ENCODE measurements at places on chromosomes 3 and 15.

DNA sequence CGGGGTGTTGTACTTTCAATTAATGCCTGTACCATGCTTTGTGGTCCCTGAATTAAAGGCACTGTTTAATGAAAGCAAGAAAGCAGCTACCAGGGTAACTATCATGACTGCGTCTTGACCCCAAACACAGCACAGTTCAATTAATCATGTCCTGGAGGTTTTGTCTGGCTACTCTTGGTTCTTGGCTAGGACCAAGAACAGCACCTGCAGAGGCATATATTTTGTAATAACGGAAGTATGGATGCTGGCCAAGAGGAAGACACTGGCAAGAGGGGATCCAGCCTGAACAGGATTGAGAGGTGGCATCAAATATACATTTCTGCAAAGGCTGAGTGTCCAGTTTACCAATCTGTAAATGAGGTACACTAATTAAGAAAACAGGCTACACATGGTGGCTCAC, 119.9 kb downstream of the FOXP1 start:
- no peak for DNase-seq

DNA sequence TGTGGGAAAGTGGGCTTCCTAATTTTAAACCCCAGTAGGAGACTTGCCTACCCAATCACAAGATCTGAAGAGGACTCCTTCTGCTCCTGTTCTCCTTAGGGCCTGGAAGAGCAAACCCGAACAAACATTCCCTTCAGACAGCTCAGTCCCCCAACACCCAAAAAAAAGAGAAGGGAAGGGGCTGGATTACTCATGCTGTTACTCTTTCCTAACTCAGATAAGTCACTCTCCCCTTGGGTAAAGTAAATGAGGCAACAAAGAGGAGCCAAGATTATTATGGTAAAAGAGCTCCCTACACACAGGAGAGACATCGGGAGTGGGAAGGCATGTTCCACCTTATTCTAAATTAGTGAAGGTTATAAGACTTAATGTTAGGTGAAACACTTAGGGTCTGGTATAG, 18.1 kb upstream of the LEKR1 start:
- DNase-seq, result no peak

GRCh38 chr3:131353016-131353877, 28.3 kb upstream of the NUDT16 start:
- no peak for DNase-seq

GRCh38 chr3:14857506-14857905, 38.7 kb downstream of the FGD5 start:
- no peak for DNase-seq

GRCh38 chr3:112353365-112353764, 20.4 kb downstream of the CD200 start:
- no peak for DNase-seq

DNA sequence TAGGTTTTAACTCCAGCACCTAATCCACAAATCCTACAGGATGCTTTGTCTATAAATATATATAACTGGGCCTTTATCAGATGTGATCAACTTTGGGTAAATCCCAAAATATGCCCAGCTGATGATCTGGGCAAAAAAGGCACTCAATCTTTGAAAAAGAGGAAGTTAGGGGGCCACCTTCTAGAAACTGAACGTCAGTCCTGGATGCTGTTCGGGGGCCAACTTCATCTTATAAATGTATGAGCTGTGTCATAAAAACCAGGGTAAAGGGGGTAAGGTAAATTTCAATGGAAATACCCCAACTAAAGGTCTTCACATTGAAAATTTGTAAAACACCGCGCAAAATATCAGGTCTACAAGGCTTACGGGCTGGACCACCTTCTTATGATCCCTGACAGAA, 264.4 kb upstream of the UBE2E2 start:
- DNase-seq, result no peak

DNA sequence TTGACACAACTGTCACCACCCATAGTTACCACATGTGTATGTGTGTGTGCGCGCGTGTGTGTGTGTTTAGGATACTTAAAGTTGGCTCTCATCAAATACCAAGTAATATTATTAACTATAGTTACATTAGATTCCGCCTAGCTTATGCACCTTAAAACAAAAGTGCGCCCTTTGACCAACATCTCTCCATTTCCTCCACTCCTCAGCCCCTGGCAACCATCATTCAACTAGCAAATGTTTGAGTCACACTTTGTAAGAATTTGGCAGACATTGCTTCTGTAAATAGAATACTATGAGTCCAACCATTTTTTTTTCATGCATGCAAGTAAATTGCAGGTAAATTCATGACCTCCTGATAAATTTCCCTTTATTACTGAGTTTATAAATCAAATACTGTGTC, 169.3 kb downstream of the GBE1 start:
- DNase-seq, result no peak

DNA sequence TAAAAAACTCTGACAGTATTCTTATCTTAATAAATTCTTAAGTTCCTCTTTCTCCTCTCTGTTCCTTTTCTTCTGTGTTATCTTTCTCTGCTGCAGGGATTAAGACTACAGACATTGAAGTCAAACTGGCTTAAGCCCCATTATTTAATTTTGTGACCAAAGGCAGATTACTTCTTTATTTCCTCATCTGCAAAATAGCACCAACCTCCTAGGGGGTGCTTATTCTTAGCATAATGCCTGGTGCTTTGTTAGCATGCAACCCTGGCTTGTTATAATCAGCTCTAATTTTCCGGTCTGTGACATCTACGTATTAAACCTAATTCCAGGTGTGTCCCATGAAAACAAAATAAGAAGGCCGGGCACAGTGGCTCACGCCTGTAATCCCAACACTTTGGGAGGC, 23.8 kb downstream of the SEMA6D start:
- DNase-seq, result no peak

DNA sequence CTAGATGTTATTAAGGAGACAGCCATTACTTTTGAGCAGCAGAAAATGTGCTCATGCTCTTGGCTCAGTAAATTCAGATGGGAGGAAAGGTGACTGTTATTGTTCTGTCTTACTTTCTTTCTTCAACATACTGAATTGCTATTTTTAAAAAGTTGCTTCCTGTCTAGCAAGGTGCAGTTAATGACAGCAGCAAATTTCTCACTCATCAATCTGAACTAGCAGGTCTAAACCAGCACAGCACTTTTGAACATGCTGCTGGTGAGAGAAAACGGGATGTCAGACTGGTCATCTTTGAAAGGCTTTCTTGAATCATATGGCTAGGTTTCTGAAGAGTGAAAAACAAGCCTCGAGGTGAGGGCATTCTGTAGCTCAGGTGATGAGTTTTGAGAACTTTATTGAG, 384.7 kb downstream of the MFSD1 start:
- DNase-seq, result no peak

DNA sequence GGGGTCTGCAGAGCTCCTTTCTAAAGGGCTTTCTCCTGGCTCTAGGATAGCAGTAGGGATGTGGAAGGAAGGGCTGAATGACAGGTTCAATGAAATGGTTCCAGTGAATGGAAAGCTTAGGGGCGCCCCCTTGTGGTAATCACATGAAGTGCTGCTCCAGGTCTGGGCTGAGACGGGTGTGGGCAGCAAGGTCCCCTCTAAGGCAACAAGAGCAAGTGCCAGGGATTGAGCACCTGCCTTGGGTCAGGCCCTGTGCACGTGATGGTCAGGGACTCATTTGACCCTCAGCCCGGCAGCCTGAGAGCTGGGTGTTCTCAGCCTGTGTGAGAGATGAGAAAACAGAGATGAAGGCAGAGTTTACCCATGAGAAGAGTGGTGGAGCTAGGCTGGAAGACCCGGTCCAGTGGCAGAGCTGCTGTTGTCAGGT, 12.1 kb upstream of the CX3CR1 start:
- DNase-seq, result peak; percentile 75

- no peak for DNase-seq
Observed at GRCh38 chr3:78116874-78117273, 1077.0 kb downstream of the ROBO2 start.

DNA sequence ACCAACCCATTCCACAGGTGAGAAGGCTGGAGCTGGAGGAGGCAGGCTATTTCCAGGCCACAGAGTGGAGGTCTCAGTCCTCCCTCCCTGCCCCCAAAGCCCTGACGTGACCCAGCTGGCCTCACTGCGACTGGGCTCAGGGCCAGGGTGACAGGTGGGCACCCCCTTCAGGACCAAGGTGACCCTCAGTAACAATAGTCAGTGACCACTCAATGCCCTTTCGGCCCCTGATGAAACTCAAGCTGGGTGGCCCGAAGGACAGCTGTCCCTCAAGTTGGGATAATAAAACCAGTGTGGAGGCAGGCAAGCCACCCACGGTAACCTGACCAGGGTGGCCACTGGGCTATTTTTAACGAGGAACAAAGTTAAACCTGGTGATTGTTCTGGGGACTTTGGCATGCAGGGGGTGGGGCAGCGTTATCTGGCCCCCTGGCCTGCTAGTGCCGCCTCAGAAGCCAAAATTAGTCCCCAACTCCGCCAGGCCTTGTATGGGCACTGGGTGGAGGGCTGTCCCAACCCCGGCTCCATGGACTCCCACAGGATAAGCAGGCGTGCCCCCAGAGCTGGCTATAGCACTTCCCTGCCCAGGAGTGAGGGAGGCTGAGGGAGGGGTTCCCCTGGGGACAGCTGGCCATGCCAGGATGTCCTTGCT, 1.1 kb downstream of the TNNC1 start:
- no peak for DNase-seq

DNA sequence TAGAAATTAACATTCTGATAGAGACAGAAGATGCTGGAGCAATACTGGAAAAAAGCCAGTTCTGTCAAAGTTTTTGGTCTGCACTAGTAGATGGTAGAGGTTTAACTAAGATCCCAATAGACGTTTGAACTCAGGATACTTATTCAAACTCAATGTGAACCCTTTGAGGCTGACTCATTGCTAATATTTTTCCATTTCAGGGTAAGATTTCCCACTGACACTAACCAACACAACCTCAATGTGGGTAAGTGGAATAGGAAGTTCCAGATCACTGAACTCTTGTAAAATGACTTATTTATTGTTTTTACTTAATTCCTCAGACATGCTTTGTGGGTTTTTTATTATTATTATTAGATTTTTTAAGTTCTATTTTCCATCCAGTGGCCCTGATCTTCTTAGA, 1024.8 kb downstream of the EPHA3 start:
- no peak for DNase-seq

DNA sequence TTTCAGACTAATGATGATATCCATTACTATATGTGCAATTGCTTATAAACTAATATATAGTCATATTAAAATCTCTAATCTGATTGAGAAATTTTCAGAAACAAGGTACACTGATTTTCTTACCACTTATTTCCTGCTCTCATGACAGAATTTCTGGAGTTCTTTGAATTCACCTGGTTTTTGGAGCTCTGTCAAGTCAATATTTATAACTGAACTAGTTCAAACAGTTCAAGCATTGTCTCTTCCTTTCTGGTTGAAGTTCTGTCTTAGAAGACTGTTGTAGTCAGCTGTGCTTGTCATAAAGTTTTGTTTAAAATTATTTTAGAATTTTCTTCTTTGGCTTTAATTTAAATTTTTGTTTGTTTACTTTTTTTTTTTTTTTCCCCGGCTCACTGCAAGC, 239.9 kb upstream of the CTDSPL start:
- DNase-seq, result no peak

GRCh38 chr15:95910643-95911212, 419.8 kb upstream of the NR2F2 start:
- DNase-seq, result no peak
